ENCODE measurements at places on chromosomes 2 and 18. TPM values are rescaled to one million over a fixed set of nuclear protein-coding genes. Genes with fewer than 3 reads are reported as not detected.

The SPC25 gene
- total RNA-seq = 3.4 TPM

The FKBP7 gene
- total RNA-seq = 9.5 TPM

The SP140L gene
- total RNA-seq = 0.47 TPM

The ZNF396 gene
- 5.0 TPM for total RNA-seq

The CLEC4F gene
- total RNA-seq = not detected

The VAMP8 gene
- 0.94 TPM for total RNA-seq

The UNC80 gene
- total RNA-seq = 12.3 TPM

The USP37 gene
- total RNA-seq = 38.7 TPM

The POTEE gene
- under 0.01 TPM for total RNA-seq

The C18orf54 gene
- total RNA-seq = 8.7 TPM

The KCNJ3 gene
- total RNA-seq = 22.8 TPM

The RAB6C gene
- total RNA-seq = 0.78 TPM
